Neuronal stem cell (in vitro differentiated cells): ENCODE measurements at places on chromosomes 4 and X.

GRCh38 chrX:106899841-106900240 lies 3.3 kb downstream of the RIPPLY1 start:
- DNase-seq: no peak

DNA sequence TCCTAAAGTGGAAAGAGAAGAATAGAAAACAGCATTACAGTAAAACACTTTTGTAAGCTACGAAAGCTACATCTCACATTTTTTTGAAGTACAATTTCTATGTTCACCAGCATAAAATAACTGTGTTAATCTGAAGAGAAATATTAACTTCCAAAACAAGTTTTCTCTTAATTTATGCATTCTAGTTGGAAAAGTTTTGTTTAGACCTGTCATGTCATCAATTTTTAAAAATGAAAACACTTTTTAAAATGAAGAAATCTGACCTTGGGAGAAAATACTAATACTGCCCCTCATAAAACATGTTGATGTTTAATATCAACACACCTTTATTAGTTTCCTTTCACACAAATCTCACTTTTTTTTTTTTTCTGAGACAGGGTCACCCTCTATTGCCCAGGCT lies 45.2 kb downstream of the CCDC158 start:
- DNase-seq: no peak

- no peak for DNase-seq
Observed at GRCh38 chr4:185820146-185821028, 8.4 kb upstream of the SORBS2 start.

GRCh38 chr4:105859233-105859632 lies 36.0 kb upstream of the NPNT start:
- no peak for DNase-seq

DNA sequence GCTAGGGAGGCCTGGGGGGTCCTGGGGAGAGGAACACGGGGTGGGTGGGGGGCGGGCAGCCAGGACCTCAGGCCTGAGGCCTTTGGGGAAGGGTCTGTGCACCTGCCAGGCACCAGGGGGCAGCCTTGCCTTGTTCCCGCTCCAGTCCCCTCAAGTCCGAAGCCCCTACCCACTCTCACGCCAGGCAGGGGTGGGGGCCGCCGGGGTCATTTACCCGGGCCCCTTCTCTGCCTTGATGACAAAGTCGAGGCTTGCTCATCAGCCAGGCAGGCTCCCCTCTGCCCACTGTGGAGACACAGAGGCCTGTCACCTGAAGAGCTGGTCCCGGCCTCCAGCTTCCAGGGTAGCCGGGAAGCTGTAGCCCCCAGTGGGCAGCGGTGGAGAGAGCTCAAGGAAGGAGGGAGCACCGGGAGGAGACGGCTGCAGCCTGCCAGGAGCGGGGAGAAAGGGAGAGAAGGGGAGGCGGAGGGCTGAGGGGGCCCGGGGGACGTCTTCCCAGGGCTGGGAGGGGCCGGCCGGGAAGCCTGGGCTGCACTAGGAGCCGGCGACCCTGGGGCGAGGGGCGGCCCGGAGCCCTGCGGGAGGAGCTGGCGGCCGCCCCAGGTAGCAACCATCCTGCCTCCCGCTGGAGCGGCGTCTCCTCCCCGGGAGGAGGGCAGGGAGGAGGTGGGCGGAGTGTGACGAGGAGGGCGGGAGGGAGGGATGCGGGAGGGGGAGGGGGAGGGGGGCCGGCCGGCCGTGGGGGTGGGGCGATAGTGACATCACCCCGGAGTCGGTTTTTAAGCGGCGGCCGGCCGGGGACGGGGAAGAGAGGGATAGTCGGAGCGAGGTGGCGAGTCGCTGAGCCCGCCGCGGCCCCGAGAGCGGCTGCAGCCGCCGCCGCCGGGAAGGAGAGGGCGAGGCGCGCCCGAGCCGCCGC lies at the start of gene SLC6A8:
TSS of gene SLC6A8 (plus strand) at position 806 of the 919 bp plus-strand sequence. CDS start 649 bp downstream, outside the sequence.
- no peak for DNase-seq

DNA sequence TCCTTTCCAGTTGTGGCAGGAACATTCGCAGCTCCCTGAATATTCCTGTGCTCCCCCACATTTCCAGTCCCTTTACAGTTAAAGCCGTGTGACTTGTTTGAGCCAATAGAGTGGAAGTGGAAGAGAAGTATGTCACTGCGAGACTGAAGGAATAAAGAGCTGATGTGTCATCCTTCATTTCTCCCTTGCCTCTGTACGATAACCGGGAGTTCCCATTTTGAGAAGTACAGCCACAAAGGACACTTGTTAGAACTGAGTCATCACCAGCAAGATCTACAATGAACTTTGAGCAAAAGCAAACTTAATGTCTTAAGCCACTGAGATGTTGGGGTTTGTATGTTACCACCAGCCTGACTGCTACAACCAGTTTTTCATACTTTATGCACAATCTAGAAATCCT lies 92.3 kb downstream of the SPRY1 start:
- DNase-seq: no peak

- DNase-seq: peak; percentile 53
Observed at GRCh38 chr4:72302981-72303704, 265.9 kb downstream of the ADAMTS3 start.

DNA sequence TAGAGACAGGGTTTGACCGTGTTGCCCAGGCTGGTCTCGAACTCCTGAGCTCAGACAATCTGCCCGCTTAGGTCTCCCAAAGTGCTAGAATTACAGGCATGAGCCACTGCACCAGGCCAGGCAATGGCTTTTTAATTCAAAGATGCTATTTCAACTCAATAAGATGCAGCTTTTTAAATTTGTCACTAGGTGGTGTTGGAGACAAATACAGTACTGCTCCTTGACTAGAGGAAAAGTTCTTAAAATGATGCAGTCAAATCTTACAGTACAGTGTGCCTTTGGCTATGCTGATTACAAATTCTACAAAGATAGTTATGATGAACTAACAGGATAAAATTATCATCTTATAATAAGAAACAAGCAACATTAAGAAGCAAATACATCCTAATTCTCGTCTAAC lies 441.1 kb downstream of the KCNIP4 start:
- no peak for DNase-seq

DNA sequence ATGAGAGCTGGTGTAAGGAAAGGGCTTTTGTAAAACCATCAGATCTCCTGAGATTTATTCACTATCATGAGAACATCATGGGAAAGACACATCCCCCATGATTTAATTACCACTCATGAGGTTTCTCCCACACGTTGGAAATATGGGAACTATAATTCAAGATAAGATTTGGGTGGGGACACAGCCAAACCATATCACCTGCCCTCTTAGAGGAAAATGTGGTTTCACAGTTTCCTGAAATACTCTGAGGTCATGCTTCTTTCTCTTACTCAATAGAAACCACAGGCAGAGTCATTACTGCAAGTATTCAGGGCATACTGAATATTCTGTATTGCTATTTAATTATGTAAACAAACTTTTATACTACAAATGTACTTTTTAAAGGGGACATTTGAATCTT lies 1453.3 kb downstream of the PCDH18 start:
- no peak for DNase-seq

DNA sequence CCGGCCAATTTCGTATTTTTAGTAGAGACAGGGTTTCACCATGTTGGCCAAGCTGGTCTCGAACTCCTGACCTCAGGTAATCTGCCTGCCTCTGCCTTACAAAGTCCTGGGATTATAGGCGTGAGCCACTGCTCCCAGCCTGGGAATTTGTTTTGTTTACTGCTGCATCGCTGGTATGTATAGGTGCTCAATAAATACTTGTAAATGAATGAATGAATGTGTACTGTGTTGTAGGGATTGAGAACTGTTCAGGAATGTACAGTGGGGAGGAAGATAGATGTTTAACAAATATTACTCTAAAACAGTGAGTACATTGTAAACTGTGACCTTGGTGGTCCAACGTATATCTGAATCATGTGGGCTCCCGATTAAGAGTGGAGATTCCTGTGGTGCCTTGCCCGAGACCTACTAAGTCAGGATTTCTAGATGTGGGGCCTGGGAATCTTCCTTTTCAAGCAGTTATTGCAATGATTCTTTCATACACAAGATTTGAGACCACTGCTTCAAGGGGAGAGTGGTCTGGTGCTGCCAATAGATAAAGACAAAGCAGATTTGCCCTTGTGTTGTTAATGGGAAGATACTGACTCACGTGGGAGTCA lies 41.0 kb downstream of the WWC2 start:
- DNase-seq: no peak

DNA sequence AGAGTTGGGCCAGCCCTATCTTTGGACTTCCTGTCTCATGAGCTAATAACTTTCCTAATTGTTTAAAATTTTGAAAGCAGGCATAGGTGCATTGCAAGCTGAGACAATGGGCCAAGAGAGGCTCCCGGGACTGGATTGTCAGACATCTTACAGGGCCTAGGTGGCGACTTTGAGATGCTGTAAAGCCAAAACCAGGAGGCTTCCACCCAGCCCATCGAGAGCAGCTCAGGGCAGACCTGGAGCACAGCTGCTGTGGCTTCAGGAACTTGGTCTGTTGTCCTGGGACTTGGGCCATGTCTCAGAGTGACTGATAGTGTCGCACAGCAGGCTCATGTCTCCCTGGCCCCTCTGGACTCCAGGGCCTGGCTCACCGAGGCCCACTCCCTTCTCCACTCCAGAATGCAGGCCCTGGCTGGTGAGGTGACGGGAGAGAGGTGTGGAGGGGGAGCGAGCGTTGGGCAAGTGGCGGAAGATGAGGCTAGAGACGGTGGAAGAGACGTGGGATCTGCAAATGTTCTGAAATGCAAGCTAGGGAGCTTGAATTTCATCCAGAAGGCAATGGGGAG lies 24.1 kb upstream of the MTM1 start:
- no peak for DNase-seq
